ENCODE measurements at places on chromosomes 13 and 19.
A peak's percentile ranks its signal among the peaks of the same experiment; 100 is the strongest.

DNA sequence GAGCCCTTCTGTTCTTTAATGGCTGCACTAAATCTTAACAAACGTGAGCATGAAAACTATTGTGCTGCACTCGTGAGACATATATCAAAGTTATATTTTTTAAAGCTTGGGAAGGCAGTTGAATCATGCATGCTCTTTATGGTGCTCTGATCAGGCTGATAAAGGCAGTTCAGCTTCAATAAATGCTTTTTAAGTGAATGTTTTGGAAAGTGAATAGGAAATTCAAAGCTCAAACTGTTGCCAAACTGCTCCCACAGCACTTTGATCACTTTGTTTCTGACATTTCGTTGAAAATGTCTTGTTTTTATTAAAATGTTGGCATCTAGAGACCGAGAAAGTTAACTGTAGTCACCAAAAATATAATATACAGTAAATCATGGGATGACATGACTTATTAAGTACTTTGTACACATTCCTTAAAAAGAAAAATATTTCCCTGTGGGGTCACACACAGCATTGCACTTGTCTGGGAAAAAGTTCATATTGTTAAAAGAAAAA is 625.7 kb upstream of the PCDH9 start:
- no peak for DNase-seq

GRCh38 chr13:83620530-83621220 is 261.6 kb downstream of the SLITRK1 start:
- peak; percentile 36 for DNase-seq

DNA sequence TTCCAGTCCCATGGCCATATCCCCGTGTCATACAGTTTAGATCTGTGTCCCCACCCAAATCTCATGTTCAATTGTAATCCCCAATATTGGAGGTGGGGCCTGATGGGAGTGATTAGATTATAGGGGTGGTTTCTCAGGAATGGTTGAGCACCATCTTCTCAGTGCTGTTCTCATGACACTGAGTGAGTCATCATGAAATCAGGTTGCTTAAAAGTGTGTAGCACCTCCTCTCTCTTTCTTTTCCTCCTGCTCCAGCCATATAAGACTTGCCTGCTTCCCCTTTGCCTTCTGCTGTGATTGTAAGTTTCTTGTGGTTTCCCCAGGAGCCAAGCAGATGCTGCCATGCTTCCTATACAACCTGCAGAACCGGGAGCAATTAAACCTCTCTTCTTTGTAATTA is 197.8 kb downstream of the NALCN start:
- DNase-seq: peak; percentile 12

DNA sequence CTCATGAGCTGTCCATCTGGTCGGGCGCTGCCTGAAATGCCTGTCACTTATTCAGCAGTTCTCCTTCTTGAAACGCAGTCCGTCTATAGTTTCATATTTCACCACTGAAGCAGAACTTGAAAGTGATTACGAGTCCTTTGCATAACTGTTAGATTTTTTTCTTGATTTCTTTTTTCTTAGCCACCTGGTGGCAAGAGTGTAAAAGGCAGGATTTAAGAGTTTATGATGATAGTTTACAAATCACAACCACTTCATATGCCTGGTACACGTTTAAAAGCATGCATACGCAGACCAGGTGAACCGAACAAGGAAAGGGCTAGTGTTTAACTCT is 45.8 kb downstream of the GGACT start:
- peak; percentile 47 for DNase-seq

DNA sequence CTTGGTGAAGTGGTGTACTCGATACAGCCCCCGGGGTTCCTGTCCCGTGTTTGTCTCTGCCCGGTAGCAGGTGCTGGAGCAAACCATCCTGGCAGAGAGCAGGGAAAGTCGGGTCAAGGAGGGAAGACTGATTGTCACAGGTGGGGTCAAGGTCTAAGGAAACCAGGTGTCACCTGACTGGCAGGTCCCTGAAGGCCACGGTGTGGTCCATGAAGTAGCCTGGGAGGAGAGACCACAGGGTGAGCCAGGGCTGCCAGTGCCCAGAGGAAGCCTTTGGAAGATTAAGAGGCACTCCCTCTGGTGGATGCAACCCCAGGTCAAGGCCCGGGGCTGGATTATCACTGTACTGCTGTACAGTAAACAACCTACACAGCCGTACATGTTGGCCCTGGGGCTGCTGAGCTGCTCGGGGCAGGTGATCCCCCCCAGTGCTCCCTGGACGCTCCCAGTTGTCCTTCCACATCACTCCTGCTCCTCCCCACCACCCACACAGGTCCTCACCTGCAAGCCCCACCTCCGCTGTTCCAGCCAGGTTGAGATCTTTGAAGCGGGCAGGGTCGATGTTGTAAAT is 6.0 kb upstream of the CCER2 start:
- peak; percentile 21 for DNase-seq

DNA sequence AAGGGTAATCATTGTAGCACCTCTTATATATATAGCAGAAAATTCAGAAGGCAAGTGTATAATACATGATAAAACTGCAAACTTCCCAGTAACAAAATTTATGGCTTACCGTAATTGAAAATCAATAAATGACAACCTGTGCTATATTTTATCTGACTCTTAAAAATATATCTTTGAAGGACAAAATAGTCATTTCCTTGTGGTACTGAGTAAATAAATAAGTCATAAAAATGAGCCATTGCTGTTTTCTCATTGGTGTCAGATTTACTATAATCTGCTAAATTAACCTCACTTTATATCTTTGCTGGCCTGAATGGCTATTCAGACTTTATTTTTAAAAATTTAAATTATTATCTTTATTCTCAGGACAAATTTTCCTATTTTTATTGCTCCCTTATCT is 1319.1 kb upstream of the SPRY2 start:
- no peak for DNase-seq

GRCh38 chr19:41595258-41595889 is 19.4 kb downstream of the CEACAM21 start:
- DNase-seq: peak; percentile 85

DNA sequence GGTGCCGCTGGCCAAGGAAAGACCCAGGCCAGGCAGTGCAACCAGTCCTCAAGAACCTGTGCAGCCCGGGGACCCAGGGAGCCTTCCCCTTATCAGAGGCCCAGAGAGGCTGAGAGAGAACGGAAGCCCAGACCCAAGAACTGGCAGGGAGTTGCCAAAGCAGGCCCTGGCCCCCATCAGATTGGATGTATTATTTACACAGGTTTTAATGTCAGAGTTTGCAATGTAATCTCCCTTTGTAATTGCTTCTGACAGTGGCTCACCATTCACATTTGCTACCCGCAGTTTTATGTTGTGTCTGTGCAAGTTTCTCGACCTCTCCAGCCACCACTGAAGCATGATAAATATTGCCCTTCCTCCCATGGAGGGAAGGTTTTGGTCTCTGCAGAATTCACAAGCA is 660.9 kb downstream of the LIG4 start:
- DNase-seq: no peak

DNA sequence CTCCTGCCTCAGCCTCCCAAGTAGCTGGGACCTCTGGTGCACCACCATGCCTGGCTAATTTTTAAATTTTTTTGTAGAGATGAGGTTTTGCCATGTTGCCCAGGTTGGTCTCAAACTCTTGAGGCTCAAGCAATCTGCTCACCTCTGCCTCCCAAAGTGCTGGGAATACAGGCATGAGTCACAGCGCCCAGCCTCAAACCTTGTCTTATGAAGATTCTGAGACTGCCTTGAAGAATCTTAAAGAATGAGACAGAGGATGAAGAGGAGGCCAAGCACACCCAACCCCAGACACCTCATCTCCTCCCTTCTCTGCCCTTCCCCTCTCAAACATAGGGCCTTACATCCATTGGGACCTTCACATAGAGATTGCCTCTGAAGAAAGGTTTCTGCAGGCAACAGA is 179.7 kb downstream of the ABCC4 start:
- peak; percentile 46 for DNase-seq

- DNase-seq: peak; percentile 78
Measured at GRCh38 chr13:37277435-37278144, 172.1 kb upstream of the CSNK1A1L start.

DNA sequence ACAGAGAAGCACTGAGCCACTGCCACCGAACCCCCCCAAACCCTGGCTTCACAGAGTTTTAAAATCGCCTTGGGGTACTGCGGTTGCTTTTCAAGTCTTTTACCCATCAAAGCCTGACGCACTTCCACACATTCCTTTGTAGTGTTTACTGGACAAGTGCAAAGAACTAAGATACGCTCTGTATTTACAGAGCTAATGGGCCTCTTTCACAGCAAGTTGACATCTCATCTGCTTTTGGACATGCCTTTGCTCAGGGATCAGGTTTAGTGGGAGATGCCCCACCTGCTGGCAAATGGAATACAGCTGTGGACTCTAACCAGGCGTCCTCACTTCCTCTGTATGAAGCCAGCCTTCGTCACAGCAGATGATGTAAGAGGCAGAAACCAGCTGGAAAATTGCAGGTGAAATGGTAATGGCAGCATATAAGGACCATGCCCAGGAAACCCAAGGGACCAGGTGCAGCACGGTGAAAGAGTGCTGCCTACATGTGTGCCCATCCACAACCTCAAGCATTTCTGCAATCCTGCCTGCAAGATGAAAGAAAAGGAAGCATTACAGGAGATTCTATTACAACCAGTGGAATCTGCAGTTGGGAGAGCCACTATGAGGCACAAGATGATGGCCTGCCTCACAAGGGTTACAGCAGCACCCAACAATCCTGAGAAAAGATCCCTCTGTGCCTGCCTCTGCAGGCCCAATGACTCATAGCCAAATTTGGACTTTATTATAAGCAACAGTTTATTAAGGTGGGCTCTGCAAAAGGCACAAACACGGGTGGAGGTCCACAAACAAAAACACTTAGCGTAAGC is 34.7 kb downstream of the BRD4 start:
- DNase-seq: peak; percentile 90

GRCh38 chr19:35344511-35345031 is 3.1 kb upstream of the FFAR1 start:
- no peak for DNase-seq

DNA sequence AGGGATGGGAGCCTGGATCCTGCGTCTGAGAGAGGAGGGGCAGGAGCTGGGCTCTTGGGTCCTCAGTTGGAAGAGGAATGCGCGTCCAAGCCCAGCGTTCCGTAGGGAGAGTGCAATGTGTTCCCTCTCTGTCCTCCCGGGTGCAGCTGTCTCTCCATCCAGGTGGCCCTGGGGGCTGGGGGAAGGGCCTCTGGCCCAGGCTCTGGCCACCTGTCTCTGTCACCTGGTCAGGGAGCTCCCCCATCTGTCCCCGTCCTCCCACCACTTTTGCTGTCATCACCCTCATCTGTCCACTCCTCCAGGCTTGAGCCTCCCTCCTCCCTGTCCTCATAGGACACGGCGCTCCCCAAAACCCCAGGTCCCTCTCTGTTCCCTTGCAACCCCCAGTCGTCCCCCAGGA is 3.7 kb upstream of the SBK2 start:
- no peak for DNase-seq

DNA sequence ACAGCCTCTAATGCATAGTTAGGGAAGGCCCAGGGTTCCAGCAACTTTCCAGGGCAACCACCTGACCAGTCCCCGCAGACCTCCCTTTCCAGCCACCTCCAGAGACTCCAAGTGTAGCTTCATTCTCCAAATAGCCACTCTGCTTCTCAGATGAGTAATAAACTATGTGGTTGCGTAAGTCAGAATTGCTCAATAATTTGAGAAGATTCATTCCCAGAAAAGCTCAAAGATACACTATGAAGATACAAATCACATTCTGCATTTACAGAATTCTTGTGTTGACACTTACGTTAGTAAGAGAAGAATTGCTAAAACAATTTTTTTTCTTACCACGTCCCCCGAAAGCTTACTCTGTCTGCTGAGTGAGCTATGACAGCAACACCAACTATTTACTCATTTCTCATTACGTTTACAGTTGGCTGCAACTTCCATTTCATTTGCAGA is 8.2 kb upstream of the LATS2 start:
- peak; percentile 98 for DNase-seq

DNA sequence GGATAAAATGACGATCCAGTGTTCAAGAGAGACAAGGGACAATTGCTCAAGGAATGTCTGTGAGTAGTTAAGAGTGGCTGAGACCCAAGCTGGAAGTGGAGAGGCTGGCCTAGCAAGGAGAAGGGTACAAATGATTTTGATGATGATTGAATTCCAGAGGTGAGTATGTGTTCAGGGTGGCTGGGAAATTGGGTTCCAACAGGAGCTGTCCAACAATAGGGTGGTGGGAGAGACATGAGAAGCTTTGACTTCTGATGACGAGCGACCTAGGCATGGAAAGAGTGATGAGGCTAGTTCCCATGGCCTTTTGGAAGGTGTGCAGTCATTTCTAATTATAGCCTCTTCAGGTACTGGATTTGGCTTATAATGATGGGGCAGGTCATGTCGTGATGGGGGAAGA is 29.1 kb upstream of the DCLK1 start:
- no peak for DNase-seq

- no peak for DNase-seq
Measured at GRCh38 chr19:28793391-28794168, 419.4 kb downstream of the UQCRFS1 start.

DNA sequence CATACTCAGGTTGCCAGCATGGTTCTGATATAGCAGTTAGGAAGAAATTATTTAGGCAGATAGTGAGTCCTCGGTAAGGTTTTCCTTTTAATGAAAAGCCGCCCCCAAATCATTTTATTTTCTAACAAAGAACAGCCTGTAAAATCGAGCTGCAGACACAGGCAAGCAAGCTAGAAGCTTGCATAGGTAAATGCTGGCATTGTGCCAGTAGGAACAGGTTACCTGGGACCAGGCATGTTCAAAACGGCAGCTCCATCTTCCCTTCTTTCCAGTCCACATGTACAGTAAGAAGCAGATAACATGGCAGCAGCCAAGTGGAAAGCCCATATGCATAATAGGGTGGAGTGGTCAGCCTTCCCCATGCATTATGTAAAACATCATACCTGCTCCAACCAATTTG is 71.1 kb downstream of the UGGT2 start:
- no peak for DNase-seq

DNA sequence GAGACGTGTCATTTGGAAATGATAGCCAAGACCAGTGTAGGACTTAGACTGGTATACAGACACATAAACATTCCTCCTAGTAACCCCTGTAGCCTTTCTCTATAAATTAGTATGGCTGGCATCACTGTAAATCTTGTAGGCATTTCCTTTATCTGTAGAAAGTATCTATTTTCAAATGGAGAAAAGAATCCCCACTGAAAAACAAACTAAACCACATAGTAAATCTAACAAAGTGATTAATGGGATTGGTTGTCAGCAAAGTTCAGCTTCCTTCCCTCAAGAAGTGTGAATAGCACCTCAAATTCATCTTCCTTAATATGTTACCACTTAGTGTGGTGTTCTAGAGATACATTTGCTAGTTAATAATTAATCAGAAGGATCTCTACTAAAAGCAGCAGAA is 119.4 kb upstream of the NBEA start:
- peak; percentile 5 for DNase-seq

DNA sequence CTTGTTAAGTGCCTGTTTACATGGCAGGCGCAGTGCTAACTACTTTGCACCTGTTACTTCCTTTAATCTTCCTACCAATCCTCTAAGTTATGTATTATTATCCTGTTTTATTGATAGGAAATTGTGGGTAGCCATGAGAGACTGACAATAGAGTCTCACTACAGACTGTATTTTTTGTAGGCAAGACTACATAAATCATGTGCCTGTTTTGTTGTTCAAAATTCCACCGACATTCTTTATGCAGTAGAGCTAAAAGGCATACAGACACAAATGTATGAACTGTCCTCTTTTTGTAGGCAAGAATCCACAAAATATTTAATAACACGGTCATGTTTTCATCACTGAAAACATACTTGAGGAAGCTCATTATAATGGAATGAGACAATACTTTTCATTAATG is 205.5 kb downstream of the NALCN start:
- peak; percentile 15 for DNase-seq
